Naive thymus-derived CD8-positive, alpha-beta T cell (primary cell): ENCODE measurements at places on chromosomes 2 and 18.

DNA sequence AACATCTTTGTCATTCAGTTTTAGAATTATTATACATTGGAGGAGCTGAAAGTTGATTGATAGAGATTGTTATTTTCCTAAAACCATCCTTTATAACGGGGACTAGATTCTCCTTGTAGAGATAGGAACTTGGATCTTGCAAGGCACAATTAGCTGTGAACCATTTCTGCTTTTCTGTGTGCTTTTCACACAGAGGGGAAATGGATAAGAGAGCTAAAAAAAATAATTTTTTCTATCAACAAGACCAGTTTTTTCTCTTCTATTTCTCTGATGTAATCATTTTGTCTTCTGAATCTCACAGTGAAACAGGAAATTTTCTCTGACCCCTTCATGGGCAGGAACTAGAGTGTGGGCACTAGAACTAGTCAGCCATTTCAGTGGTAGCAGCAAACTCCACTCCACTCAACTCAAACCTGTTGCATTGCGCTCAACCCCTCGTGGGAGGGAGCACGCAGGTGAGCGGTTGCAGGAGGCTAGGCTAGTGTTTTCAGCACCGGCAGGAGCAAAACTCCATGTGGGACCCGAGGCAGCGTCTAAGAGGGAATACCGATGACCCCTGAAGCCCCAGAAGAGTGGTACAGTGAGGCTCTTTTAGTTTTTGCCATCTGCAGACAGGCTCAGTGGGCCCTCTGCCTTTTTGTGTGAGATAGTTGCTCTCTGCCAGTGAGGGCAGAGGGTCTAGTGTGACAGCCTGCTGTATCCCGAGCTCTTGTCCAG lies 24.0 kb upstream of the SLC39A10 start:
- DNase-seq: no peak

DNA sequence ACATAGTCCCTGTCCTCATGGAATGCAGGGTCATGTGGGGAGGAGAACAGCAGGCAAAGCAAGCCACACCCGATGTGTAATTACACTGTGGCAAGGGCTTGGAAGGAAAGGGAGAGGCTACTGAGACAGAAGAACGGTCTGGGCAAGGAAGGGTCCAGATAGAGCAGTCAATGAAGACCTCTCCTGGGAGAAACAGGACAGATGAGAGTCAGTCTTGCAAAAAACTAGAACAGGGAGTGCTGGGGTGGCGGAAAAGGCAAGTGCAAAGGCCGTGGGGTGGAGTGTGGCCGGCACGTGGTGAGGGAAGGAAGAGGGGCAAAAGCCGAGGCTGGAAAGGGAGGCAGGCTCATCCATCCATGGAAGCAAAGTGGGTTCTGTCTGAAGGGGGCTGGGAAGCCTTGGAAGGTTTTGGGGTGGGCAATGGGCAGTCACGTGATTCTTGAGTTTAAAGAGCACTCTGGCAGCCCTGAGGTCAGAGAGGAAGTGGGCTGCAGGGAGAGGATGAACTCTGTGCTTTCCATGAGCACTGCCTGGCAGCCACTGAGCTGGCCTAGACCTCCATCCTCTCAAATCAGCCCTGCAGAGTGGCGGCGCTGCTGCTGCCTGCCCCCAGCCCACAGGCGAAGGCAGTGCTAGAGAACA lies 182.2 kb downstream of the INHBB start:
- DNase-seq: no peak

DNA sequence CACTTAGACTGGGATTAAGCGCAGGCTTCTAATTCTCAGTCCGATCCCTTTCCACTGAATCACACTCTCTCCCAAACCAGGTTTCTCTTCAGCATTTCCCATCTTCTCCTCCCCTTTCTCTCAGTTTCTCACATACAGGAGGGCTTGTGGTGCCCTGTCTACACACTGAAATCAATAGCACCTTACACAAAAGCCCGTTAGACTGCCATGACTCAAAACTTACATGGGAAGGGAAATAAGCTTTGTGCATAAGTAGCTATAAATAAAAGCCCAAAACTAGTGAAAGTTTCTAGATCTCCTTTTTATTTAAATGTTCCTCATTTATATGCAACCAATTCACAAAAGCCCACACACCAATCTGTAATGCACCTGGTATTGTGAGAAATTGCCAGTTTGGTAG lies 318.4 kb downstream of the TXNL1 start:
- DNase-seq: no peak

- DNase-seq: no peak
Measured at GRCh38 chr2:25497918-25498407, 156.2 kb upstream of the DNMT3A start.

GRCh38 chr2:43399515-43400264 lies 173.3 kb upstream of the ZFP36L2 start:
- no peak for DNase-seq

DNA sequence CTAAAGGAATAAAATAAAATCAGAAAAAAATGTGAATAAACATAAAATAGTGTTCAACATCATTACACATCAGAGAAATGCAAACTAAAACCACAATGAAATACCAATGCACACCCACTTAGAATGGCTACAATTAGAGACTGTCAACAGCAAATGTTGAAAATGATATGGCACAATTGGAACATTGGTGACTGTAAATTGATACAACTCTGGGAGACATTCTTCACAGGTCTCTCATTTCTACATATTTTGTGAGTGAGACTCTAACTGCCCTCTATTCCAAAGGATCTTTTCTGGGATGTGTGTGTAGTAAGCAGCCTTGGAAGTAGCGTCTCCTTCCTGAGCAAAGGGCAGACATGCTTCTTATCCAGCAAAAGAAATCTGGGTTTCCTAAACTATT lies 323.0 kb downstream of the FBXO15 start:
- DNase-seq: no peak

DNA sequence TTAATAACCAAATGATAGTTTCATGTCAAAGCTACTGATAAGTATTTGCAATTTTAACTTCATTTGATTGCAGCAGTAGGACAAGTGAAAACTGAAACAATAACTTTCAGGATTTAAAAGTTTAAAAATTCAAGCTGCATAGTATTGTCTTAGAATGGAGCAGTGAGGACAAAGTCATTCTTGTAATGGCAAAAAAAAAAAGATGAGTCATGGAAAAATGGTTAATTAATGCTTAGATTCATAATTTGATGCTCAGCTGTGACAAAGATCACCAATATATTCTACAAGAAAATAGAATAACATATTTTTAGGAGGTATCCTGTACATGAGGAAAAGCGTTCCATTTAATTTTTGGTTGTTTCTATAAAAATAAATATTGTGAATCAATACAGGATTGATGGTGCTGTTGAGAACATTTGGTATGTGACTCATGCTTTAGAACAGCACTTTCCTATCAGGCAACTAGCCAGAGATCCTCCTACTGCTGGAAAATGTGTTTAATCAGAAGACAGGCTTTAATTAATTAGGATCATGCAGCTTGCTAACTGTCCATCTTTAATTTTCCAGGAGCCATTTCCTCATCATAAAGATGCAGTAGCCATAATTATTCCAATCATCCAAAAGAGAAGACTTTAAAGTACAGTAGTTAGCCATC lies 239.0 kb upstream of the MMADHC start:
- DNase-seq: no peak

DNA sequence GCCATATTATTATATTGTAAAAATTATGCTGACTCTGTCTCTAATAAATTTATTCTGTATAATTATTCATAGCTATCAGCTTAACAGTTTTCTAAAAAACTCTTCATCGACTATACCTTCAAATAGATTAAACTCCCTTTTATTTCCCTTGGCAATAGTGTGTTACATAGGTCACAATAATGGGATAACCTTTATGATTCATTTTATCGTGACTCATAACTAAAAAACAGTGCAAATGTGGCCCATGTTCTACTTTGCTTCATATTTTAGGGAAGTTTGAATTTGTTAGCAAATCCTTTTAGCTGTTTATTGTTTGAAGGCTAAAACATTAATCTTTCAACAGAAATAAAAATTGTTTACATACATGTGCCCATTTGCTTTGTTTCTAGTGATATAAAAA lies 783.2 kb upstream of the CDH2 start:
- DNase-seq: no peak

- DNase-seq: no peak
Measured at GRCh38 chr2:37786854-37787253, 115.4 kb upstream of the CDC42EP3 start.

DNA sequence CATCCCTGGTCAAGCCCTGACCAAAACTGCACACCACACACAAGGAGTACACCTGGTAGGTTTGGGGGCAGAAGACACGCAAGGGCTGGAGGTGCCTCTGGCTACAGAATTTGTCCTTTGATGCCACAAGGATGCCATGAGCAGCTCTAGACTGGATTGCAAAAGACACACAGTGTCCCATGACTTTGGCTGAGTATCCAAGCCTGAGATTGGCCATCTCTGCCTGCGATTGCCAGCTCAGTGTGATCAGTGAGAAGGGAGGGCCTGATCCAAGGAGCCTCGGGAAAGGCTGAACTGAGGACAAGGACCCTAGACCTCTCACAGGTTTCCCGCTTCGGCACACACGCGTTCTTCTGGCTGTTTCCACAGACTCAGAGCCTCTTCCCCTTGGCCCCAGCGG lies 60.0 kb upstream of the FOSL2 start:
- DNase-seq: no peak

DNA sequence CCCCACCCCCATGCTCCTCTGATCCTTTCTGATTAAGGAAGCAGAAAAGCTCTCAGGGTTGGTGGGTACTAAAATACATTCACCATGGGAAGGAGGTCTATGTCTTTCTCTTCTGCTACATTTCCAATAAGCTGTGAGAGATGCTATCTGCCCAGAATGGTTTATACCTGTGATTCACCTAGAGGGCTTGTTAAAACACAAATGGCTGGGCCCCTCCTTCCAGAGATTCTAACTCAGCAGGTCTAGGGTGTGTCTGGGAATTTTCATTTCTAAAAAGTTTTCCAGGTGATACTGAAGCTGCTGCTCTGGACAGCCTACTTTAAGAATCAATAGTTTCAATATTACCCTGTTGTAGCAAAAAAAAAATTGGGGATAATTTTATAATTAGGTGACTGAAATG lies 772.2 kb upstream of the ZEB2 start:
- DNase-seq: no peak

DNA sequence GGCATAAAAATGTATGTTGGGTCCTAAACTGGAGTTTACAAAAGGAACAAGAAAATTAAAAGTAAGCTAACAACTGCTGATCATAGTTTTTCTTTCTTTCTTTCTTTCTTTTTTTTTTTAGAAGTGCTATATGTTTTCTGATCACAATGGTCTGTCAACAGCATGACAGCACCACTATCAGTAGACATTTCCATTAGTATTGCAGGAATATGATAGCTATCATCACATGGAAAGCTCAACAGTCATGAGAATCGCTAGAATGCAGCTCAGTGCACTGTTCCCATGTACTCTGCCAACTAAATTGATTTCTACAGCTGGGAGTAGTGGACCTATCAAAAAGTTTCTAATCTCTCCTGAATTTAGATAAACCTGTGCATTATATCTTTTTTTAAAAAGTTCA lies 950.3 kb upstream of the ACVR2A start:
- DNase-seq: no peak

GRCh38 chr2:84532291-84532690 lies 16.0 kb downstream of the DNAH6 start:
- no peak for DNase-seq

- no peak for DNase-seq
Measured at GRCh38 chr2:143577489-143577888, 448.3 kb downstream of the ARHGAP15 start.

DNA sequence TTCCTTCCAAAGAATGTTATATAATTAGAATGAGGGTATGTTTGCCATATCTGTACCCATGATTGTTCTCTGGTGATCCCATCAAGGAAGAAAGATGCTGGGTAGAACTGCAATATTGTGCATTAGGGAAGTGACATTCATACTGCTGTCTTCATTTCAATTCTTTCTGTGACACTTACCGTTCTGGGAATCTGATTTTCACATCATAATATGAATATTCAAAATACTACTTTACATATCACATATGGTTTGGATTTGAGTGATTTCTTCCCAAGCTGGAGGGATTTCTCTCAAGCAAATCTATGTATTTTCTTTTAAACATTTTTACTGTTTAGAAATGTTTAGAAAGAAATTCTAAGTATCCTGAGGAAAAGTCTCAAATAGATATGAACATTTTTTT lies 168.4 kb upstream of the DDX18 start:
- no peak for DNase-seq

GRCh38 chr2:11285499-11285898 lies 58.9 kb downstream of the ROCK2 start:
- no peak for DNase-seq

DNA sequence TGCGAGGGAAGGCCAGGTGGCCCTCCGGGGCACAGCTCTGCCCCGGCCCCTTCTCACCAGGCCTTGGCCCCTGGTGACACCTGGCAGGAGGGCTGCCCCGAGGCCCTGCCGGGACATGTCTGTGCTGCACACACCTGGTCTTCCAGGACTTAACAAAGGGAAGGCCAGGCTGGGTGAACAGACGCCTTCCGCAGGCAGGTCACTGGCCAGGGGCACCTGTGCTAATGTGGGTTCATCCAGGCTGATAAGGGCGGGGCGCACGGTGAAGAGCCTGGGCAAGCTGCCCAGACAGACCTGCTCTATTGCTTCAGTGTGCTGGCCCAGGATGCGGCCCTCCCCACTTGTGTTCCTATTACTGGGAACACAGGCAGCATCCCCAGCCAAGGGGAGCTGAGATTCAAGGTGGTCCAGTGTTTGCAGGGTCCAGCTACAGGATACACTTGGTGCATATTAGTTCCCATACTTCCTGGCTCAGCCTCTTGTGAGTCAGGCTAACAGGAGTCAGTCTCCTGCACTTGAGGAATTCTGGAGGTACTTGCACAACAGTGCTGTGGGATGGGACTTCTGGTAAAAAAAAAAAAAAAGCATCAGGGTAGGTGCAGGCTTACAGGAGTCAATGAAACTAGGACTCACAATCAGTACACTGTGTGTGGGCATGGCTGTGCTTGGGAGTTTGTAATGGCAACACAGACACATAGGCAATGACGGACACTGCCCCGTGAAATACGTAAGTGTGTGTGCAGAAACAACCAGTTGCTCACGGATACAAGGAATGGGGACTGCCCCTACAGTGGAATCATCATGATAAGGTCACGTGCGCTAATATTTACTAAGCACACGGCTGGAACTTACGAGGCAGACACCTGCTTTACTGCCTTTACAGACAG lies 261.4 kb downstream of the TWIST2 start:
- DNase-seq: no peak

GRCh38 chr18:49021433-49022129 lies 70.8 kb upstream of the SMAD7 start:
- DNase-seq: no peak

- no peak for DNase-seq
Measured at GRCh38 chr2:149180226-149180875, 141.9 kb downstream of the LYPD6B start.

- DNase-seq: no peak
Measured at GRCh38 chr2:101781326-101781725, 83.8 kb downstream of the MAP4K4 start.

- no peak for DNase-seq
Measured at GRCh38 chr2:95007822-95008221, 17.7 kb upstream of the MAL start.
